ENCODE measurements at places on chromosomes 3 and 15.

DNA sequence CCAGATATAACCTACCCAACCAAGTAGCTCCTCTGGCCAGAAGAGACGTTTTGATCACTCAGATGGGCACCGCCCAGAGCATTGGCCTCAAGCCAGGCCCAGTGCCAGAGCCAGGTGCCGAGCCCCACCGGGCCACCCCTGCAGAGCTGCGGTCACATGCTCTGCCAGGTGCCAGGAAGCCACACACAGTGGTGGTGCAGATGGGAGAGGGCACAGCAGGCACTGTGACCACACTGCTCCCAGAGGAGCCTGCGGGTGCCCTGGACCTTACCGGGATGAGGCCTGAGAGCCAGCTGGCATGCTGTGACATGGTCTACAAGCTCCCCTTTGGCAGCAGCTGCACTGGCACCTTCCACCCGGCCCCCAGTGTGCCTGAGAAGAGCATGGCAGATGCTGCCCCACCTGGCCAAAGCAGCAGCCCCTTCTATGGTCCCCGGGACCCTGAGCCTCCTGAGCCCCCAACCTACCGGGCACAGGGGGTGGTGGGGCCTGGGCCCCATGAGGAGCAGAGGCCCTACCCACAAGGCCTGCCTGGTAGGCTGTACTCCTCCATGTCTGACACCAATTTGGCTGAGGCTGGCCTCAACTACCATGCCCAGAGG, 19.1 kb upstream of the APEH start:
- DNase-seq: no peak

- no peak for DNase-seq
Observed at GRCh38 chr15:82966671-82967071, 14.2 kb upstream of the HOMER2 start.

DNA sequence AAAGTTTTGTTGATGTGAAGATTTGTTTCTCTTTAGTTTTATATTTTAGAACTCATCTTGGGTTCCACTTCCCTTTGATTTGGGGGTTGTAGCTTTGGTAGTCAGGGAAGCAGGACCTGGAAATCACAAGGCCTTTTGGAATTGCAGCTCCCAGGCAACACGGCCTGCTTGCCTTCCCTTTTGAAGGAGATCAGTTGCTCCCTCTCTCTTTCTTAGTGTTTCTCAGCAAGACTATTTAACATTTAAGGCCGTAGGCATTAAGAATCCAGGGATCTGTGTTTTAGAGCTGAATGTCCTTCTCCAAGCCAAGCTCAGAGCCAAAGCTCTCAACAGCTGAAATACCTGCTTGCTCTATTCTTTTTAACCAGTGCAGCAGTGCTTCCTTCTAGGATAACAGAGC, 310.3 kb downstream of the PTPRG start:
- no peak for DNase-seq

GRCh38 chr3:159971311-159971710, 17.3 kb upstream of the IL12A start:
- no peak for DNase-seq

DNA sequence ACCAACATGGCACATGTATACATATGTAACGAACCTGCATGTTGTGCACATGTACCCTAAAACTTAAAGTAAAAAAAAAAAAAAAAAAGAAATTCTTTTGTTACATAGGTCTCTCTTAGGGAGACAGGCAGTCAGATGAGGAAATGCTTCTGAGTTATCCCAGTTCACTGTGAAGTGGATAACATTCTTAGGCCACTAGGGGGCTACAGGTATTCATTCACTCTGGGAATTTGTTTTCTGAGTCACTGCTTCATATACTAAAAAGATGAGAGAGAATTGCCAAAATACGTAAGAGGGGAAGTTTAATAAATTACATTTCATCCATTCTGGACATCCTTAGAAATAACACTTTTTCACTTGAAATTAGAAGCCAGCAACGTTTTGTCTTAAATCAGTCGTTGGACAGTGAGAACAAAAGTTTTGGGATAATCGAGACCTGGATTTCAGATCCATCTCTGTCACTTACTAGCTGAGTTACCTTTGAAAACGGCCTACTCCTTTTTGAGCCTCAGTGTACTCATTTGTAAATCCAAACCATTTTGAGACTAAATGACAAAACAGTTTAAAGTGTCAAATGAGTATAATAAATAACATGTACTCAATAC, 738.4 kb upstream of the ALCAM start:
- DNase-seq: no peak

- no peak for DNase-seq
Observed at GRCh38 chr15:31438601-31439265, 112.1 kb downstream of the KLF13 start.

DNA sequence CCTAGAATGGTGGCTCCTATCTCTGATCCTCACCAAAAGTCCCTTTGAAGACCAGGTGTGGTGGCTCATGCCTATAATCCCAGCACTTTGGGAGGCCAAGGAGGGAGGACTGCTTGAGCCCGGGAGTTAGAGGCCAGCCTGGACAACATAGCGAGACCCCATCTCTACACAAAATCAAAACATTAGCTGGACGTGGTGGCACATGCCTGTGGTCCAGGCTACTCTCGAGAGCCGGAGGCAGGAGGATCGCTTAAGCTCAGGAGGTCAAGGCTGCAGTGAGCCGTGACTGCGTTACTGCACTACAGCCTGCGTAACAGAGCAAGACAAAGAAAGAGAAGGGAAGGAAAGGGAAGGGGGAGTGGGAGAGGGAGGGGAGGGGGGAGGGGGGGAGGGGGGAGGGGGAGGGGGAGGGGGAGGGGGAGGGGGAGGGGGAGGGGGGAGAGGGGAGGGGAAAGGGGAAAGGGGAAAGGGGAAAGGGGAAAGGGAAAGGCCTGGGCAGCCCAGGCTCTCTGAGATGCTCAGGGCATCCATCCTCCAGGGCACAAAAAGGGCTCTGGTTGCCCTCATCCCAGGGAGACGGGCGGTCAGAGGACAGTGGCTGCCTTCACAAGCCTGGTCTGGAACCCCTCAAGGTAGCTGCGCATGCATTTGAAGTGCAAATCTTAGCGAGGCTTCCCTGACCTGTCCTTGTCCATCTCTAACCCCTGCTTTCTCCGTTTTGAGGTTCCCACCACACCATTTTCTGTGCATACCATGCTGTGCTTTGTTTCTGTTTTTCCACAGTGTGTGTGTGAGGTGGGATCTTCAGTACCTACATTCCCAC, 76.1 kb downstream of the LDHAL6B start:
- DNase-seq: no peak

- no peak for DNase-seq
Observed at GRCh38 chr3:160125258-160125657, 100.0 kb upstream of the C3orf80 start.

GRCh38 chr3:170740726-170741591, 129.0 kb downstream of the RPL22L1 start:
- DNase-seq: no peak

DNA sequence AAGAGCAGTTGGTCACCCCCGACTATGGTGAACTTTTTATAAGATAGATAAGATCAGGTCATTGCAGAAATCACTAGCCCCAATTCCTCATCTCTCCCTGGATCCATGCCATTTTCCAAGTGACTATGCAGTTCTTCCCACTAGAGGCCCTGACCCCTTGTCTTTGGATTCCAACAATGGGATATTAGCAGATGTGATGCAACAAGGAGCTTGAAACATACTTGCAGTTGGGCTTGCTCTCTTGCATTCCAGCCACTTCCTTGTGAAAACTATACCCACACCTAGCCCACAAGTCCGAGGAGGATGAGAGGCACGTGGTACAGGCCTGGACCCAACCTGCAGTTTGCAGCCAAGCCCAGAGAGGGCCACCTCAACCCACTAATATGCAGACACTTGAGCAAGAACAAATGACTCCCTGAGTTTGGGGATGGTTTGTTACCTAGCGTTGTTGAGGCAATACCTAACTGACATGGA, 60.6 kb downstream of the SUCLG2 start:
- no peak for DNase-seq

DNA sequence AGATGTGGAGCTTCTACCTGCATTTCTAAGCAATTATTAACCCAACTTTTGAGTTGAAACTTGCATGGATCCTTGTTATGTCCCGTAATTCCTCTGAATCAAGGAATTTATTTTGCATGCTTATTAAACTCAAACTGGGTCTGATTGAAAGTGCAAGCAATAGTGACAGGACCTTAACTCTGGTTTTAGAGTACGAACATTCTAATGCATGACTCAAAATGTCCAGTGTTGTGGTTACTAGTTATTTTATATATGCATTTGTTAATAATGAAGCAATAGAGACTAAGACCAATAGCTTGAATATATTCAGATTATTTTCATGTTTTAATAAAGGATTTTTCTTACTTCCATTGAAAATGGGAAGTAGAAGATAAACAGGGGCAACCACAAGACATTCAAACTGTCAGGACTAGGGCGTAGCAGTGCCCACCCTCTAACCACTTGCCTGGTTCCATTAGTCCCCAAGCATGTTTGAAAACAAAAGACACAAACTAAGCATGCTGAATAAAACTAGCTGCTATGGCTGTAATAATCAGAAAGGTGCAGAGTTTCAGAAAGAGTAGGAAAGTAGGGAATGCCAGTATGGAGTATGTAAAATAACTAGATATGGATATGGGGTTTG, 28.1 kb downstream of the OIP5 start:
- DNase-seq: no peak

DNA sequence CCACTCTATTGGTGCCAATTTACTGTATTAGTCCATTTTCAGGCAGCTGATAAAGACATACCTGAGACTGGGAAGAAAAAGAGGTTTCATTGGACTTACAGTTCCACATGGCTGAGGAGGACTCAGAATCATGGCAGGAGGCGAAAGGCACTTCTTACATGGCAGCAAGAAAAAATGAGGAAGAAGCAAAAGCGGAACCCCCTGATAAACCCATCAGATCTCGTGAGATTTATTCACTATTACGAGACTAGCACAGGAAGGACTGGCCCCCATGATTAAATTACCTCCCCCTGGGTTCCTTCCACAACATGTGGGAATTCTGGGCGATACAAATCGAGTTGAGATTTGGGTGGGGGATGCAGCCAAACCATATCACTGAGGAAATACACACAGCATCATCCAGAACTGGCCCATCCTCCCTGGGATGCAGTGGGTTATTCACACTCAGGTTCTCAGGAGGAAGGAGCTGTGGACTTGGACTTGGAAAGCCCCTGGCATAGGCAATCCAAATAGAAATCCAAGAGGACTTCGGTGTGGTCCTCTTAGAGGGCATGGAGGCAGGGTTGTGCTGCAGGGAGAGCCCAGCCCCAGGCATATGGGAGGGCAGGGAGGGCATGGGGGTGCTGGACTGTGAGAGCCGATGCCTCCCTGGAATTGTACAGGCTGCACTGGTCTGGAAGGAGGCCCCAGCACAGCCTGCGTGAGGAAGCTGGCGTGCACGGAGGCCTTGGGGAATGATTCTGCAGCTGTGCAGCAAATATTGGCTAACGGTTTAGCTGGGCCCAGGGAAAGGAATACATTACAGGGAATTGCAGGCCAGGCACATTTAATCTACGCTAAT, 62.9 kb downstream of the EFCAB12 start:
- DNase-seq: no peak

- DNase-seq: no peak
Observed at GRCh38 chr3:38343797-38344594, 2.6 kb upstream of the XYLB start.

GRCh38 chr3:196128172-196128843, 46.4 kb upstream of the TFRC start:
- DNase-seq: no peak

DNA sequence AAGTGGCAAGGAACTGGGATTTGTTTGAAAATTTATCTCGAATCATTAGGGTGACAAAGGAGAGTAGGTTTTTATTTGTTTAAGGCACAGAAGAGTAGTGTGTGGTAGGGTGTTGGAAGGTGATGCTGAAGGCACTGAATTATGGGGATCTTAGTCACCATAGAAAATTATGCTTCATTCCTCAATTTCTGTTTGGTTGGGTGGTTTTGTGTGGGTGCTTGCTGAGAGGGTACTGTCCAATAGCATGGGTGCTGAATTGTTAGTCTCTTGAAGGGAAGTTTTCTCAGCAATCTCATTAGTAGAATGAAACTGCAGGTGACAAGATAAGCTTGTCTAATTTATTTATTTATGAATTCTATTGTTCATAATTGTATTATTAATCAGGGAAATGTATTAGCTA, 610.9 kb downstream of the AGBL1 start:
- no peak for DNase-seq

DNA sequence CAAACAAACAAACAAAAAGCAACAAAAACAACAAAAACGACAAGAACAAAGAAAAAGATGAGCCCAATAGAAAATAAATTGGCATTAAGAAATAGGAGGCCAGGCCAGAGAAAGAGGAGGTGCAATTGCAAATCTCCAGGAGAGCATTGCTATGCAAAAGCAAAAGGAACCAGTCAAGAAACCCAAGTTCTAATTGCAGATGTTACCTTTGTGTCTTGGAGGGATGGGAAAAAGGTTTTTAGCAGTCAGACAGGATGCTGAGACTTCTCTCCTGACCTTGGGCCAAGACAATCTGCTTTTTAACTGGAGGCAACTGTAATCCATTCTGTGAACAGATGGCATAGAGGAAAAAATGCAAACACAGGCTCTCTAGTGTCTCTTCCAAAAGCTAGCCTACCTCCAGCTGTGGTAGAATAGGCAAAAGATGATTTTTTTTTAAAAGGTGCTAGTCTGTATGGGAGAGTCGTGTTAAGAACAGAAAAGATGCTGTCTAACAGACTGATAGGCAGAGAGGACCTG, 56.4 kb downstream of the LSAMP start:
- DNase-seq: no peak

GRCh38 chr3:2061360-2061759, 37.3 kb upstream of the CNTN4 start:
- DNase-seq: no peak

GRCh38 chr3:48538451-48538850, 18.2 kb downstream of the PFKFB4 start:
- no peak for DNase-seq

- no peak for DNase-seq
Observed at GRCh38 chr3:62057339-62058047, 315.9 kb downstream of the FEZF2 start.

DNA sequence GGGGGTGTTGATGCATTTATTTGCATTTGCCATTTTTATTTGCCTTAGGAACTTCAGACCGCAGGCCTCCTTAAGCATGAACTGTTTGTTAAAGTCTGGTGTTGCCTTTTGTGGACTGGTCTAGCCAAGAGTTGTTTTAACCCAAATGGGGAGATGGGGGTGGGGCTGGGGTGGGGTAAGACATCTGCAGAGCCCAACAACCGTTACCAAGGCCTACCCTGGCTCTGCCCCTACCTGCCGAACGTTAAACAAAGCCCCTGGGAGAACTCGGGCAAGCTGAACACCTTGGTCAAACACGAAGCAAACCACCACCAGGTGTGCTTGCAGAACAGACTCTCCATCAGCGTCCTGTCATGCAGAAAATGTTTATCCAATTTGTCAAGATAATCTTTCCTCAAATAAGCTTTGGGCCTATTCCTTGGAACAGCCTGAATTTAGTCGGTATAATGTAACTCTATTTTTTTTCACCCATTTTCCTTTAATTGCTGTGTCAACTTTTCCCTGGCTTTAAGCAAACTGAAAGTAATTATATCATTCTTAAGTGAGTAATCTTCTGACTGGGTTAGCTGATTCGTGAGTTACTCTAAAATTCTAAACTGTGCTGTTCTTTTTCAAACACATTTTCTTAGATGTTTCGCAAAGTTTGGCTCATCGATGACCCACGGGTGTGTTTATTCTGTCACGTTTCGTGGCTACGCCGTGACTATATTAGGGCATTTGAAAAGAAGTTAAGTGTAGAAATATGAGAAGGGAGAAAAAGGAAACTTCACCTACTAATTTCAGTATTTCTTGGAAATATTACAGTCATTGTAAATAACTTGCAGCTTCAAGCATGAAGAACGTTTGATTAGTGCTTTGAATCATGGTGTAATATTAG, 127.6 kb downstream of the SOX2 start:
- no peak for DNase-seq

Data from stimulated activated CD8-positive, alpha-beta memory T cell treated with anti-CD3 and anti-CD28 coated beads, Interleukin-2, amount 100 ng/mL, for 1 hour (primary cell).